ENCODE measurements at places on chromosomes 1 and 21. TPM values are rescaled to one million over a fixed set of nuclear protein-coding genes. Genes with fewer than 3 reads are reported as not detected.

YOD1 gene
- total RNA-seq, result 9.1 TPM

- no peak for DNase-seq
Observed at GRCh38 chr1:197182716-197183115, 36.2 kb upstream of the ASPM start.

DNA sequence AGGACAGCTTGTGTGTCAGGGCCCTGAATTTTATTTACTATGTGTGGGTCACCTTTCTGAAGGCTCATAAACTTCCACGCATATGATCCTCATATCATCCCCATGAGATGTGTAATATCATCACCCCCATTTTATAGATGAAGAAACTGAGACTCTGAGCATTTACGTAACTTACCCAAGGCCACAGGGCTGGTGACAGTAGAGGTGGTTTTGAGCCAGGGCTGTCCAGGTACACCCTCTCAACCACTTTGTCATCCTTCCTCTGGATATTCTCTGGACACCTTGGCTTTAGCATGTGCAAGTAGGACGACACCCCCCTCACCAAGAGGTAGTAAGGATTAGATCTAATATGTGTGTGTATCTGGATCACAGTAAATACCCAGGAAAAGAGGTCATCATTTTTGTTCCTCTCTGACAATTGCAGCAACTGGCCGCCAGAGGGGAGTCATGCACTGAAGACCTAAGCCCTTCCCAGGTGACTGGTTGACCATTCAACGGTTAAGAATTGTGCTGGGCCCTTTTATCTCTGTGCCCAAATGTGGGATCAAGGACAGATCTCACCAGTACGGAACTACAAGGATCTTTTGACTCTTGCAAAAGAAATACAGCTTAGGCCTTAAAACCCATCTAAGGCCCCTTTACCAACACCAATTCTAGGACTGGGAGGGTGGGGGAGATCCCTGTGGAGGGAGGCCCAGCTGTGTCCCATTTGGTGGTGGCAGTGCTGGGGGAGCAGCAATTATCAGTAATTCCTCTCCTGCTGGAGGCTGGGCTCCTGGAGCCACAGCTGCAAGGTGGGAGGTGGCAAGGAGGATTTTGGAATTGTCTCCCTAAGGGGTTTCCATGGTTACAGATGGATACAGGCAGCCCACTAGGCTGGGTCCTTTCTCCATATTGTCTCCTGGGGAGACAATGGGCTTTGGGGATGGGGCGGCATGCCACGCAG is 13.7 kb upstream of the E2F2 start:
- DNase-seq, result peak; percentile 78

DNA sequence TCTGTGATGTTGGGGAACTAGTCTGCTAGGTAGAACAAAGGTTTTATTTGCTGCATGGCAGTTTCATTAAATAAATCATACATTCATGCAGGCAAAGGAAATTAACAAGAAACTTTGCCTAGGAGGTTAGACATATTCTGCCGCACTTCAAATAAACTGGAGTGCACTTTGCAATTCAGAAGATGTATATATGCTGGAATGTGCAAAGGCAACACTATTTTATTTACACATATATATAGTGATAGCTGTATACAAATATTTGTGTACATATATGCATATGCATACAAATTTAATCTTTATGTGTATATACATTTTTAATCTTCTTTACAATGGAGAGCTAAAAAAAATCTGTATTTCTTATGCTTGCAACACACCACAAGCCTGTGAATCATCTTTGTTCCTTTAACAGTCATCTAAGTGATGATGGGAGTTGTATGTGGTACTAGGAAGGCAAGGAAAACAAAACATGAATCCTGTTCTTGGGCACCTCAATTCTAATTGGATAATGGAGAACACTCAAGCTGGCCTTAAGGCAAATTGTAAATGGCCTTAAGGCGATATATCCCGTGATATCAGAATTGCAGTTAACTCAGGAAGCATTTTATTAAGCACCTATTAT is 605.8 kb upstream of the CAMK1G start:
- DNase-seq, result no peak

SLC25A34 gene
- total RNA-seq, result 1.9 TPM

GRCh38 chr1:101284021-101284420 is 47.2 kb downstream of the S1PR1 start:
- DNase-seq, result peak; percentile 33

DNA sequence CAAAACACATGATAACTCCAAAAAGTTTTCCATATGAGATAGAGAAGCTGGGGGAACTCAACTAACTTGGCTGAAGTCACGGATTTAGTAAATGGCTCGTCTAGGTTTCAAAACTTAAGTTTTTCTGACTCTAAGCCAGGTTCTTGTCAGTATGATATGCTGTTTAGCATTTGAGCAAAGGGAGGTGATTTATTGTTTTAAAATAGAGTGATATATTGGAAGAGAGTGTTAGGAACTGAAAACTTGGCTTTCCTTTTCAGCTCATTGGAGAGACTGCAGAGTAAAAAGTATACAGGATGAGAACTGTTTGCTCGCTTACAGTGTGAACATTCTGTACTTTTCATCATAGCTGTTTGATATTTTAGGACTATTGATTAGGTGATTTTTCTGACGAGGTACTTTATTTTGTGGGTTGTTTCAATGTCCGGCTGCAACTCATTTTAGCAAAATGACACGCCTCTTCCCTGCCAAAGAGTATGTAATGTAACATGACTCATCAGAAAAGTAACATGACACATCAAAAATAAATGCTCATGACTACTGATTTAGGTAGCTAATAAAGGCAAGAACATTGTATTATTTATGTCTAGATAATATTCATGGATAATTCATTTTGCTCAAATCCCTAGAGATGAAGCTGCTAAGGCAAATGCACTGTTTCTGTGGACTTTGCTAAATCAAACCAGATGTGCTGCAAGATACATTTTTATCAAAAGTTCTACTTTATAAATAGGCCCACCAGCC is 355.1 kb downstream of the GPATCH2 start:
- DNase-seq, result no peak

GRCh38 chr1:110243574-110243973 is 33.5 kb downstream of the KCNC4 start:
- DNase-seq, result no peak

SLX9 gene
- total RNA-seq, result 47.0 TPM

GRCh38 chr1:215082532-215083382 is at the start of gene KCNK2:
KCNK2 (plus strand) TSS chr1:215082737; CDS start chr1:215083386, 649 bp downstream.
- DNase-seq, result no peak

LORICRIN gene
- total RNA-seq, result not detected

DNA sequence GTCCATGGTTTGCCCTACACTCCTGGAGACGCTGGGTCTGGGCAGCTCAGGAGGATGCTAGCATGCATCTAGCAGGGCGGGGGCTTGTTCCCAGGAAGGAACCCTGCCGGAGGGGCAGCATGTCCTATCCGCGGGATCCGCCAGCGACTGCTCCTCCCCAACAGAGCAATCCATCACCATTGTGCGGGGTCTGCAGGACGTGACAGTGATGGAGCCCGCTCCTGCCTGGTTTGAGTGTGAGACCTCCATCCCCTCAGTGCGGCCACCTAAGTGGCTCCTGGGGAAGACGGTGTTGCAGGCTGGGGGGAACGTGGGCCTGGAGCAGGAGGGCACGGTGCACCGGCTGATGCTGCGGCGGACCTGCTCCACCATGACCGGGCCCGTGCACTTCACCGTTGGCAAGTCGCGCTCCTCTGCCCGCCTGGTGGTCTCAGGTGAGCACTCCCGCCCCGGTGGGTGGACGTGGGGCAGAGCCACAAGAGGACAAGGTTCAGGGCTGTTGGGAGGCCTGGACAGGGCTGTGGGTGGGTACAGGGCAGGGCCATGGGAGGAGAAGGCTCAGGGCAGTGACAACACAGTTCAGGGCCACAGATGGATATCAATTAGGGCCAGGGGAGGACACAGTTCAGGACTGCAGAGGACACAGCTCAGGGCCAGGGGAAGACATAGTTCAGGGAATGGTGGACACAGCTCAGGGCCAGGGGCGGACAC is 71.3 kb downstream of the OBSCN start:
- peak; percentile 15 for DNase-seq

DNA sequence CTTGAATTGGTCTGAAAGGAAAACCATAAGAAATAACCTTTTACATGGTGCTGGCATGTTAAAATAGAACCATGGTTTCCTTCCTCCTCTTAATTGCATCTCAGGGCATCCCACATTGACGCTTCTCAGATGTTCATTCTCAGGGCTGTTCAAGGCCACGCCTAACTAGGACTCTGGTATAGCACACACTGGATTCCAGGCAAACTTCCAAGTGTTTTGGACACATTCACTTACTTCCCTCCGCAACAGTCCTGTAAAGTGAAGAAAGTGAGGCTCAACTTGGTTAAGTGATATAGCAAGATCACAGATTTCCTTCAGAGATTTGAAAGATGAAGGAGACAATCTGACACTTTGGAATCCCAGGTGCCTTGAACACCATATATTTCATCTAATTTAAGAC is 244.8 kb downstream of the DUSP10 start:
- DNase-seq, result no peak

- DNase-seq, result no peak
Observed at GRCh38 chr1:233253832-233254331, 41.6 kb downstream of the PCNX2 start.

PLD5 gene
- total RNA-seq, result not detected

LIPI gene
- total RNA-seq, result not detected

DNA sequence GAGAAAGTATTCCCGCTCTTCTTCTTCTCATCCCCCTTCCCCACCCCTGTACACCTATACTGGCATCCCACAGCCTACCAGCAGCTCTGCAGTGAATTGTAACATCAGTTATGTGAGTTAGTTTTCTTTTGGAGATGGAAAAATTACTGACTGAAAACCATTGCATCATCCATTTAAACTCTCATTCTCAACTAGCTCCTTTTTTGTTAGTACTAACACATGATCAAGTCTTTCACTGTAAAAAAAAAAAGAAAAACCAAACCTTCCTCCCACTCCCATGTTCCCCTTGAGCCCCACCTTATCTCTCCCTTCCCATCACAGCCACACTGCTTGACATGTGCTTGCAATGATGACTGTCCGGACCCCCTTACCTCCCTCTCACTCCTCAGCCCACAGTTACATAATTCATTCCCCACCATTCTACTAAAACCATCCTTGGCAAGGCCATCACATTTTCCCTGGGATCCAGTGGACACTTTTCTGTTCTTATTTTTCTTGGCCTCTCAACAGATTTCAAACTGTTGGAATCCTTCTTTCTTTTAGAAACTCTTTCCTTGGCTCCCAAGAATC is 23.2 kb upstream of the RAVER2 start:
- no peak for DNase-seq

Measured in activated CD4-positive, alpha-beta memory T cell treated with anti-CD3 and anti-CD28 coated beads, Interleukin-2, amount 10 ng/mL, durations not matched to agents 7 days and 5 days (primary cell).